Vagina (tissue), 2 donors: ENCODE measurements at places on chromosomes 1 and 21. TPM values are rescaled to one million over a fixed set of nuclear protein-coding genes. Genes with fewer than 3 reads are reported as not detected.

DNA sequence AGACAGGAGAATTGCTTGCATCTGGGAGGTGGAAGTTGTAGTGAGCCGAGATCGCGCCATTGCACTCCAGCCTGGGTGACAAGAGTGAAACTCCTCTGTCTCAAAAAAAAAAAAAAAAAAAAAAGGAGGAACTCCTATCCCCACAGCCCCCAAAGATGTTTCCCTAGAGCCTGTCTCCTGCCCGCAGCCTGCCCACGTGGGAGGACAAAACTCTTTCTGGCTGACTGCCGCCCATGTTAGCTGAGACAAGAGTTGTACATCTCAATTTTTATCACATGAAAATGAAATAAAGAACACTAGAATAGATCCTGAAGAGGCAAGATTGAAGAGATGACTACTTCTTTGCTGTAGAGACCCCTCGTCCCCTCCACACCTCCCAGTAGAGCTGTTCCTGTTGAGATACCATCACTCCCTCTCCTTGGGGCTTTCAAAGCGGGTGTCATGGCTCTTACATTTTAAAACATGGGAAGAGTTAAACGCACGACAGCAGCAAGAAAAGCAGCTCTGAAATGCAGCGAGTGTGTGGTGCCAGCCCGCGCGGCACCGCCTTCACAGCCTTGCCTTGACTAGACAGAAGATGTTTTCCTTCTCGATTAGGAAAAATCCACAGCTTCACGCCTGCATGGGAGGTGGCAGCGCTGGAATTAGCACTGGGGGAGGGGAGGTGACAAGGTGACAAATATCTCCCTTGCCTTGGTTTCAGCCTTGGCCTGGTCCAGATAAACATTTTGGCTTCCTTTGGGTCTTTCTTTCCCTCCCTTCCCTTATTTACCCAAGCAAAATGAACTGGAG, 253.4 kb upstream of the CSF3R start:
- H3K27me3 ChIP-seq = no peaks in the 10 kb centered on the region
- DNase-seq = no peak
- no peaks in the 10 kb centered on the region for H3K36me3 ChIP-seq
- no peaks in the 10 kb centered on the region for H3K4me1 ChIP-seq
- H3K4me3 ChIP-seq = no peak overlapping the region

GRCh38 chr1:55318116-55318817, 103.1 kb upstream of the USP24 start:
- peak; percentile 34 for DNase-seq
- H3K4me1 ChIP-seq = no peaks in the 10 kb centered on the region
- H3K27me3 ChIP-seq = no peaks in the 10 kb centered on the region
- no peak overlapping the region for H3K27ac ChIP-seq
- no peaks in the 10 kb centered on the region for H3K36me3 ChIP-seq

DNA sequence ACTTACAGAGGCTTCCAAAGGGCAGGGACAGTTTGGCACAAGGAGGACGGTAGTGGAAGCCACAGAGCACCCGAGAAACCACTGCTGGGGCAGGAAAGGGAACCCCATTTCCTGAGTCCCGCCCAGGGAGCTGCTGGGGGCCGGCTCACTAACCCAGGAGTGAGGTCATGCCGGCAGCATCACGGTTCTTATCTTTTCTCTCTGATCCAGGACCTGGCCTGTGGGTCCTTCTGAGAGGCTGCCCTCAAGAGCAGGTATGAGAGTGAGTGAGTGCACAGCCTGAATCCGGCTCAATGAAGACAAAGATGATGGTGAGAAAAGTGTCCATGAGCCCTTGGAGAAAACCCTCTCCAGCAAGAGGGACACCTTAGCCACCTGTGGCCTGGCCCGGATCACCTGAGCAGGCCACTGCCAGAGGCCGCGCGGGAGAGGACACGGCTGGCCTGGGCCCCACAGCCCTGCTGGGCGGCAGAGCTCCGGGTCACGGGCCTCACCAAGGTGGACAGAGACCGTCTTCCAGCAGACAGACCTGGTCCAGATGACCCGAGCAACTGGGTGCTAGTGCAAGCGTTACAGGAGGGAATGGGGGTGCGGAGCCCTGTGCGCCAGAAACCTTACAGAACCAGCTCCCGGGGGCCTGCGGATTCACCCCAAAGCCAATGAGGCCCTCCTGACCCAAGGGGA, 94.9 kb downstream of the RIPK4 start:
- no peaks in the 10 kb centered on the region for H3K27me3 ChIP-seq
- no peak overlapping the region for H3K4me3 ChIP-seq
- no peak overlapping the region for H3K27ac ChIP-seq
- DNase-seq = no peak
- H3K36me3 ChIP-seq = no peaks in the 10 kb centered on the region

- no peaks in the 10 kb centered on the region for H3K36me3 ChIP-seq
- no peak overlapping the region for H3K27ac ChIP-seq
- H3K4me1 ChIP-seq = no peaks in the 10 kb centered on the region
- H3K27me3 ChIP-seq = no peaks in the 10 kb centered on the region
- no peak for DNase-seq
Measured at GRCh38 chr21:43703035-43703880, 15.7 kb upstream of the PDXK start.

DNA sequence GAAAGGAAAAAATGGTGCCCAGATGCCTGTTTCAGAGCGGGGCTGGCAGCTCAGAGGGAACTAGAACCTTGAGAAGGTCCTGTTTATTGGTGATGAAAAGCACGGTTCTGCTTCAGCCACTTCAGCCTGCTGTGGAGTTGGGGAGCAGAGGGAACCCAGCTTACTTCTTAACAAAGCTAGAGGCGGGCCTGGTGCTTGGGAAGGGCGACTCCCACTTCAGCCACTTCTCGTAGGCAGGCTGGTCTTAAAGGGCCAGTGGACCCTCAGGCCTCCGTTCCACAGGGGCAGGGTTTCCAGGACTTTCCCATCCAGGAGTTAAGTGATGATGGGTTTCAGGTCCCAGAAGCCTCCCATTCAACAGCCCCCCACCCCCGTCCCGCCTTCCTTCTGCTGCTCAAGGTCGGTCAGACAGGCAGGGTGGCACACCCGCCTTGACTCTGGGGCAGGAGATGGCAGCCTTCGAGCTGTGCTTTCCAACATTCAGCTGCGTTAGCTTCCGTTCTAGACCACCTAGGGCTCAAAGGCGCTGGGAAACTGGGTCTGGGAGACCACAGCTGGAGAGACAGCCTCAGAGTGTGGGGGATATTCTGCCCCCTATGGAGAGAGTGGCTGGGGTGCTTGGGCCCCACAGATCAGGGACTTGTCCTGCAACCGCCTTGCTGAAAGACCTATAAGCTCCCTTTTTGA, 3.4 kb downstream of the RUNX3 start:
- H3K4me1 ChIP-seq = peaks cover 33% of the 10 kb centered on the region
- H3K4me3 ChIP-seq = no peak overlapping the region
- H3K27ac ChIP-seq = no peak overlapping the region
- DNase-seq = no peak
- peaks cover 30% of the 10 kb centered on the region for H3K27me3 ChIP-seq

- no peaks in the 10 kb centered on the region for H3K4me1 ChIP-seq
- H3K4me3 ChIP-seq = no peak overlapping the region
- H3K27ac ChIP-seq = no peak overlapping the region
- H3K36me3 ChIP-seq = no peaks in the 10 kb centered on the region
- DNase-seq = no peak
- no peaks in the 10 kb centered on the region for H3K27me3 ChIP-seq
Measured at GRCh38 chr1:14786681-14787080, 188.2 kb downstream of the KAZN start.

DNA sequence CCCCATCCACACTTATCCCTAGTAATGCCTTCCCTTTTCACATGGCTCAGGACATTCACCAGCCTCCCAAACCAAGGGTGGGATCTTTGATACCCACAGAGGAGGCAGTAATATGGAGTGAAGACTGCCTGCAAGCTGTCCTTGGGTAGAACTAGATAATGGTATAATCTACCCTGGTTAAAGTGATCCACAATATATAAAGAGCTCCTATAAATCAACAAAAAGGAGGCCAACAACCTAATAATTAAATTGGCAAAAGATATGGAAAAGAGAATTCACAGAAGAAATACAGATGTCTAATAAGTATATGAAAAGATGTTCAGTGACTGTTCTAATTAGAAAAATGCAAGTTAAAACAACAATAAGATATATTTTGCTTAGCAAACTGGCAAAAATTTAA, 30.7 kb upstream of the SPOCD1 start:
- H3K27ac ChIP-seq = no peak overlapping the region
- H3K4me3 ChIP-seq = no peak overlapping the region
- H3K4me1 ChIP-seq = no peaks in the 10 kb centered on the region
- no peaks in the 10 kb centered on the region for H3K27me3 ChIP-seq

DNA sequence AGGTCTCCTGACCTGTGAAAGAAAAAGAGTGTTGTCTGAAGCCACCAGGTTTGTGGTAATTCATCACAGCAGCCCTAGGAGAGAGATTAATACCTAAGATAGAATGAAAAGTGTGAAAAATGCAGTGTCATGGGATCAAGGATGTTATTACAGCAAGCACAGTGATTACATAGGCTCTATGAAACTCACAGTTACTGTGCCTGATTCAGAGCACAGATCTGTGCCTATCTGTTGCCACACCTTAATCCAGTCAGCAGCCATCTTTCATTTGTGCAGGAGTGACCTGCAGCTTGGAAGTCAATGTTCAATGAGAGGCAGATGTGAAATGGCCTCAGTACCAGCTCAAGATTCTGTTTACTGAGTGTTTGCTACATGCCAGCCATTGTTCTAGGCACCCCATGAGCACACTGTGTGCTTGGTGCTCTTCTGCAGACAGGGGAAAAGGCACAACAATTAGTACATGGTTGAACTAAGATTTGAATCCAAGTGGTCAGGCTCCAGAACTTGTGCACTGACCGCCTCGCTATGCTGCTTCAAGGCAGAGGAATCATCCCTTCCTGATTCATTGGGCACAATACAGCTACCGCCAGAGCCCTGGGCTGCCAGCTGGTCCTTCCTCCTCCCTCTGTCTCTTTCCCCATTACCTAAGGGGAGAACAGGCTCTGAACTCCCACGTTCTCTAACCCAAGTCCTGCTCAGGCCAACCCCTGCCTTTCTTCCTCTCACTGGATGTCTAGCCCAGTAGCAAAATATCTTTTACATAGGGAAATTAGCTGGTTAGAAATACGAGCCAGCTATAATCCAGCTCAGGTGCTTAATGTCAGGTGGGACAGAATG, 56.3 kb upstream of the NEK2 start:
- H3K4me1 ChIP-seq = peaks cover 15% of the 10 kb centered on the region
- H3K4me3 ChIP-seq = no peak overlapping the region
- no peaks in the 10 kb centered on the region for H3K36me3 ChIP-seq
- H3K27ac ChIP-seq = no peak overlapping the region

DNA sequence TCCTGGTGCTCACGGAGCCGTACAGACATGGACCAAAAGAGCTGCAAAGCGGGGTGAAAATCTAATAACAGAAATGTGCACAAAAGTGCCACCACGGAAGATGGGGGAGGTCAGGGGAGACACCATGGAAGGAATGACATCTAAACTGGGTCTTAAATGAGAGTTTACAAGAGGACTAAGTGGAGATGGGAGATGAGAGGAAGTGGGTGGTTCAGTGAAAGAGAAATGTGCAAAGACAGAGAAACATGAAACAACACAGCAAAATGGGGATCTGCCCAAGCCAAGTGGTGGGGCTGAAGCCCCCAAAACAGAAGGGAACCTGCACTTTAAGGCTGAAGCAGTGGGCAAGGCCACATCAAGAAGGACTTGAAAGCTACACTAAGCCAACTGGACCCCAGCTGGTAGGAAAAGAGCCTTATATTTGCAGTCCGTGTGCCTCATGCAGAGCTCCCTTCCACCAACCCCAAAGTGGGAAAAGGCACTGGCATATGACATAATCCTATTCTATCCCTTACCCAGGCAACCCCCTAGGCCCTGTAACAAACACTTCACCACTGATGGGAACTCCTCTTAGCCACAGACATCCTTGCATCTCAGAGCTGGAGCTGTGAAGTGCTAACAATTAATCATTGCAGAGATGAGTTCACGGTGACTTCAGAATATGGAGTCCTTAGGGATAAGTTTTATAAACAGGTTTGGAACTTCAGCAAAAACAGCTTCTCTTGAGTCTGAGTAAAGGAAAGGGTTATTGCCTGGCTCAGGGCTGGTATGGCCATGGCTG, 198.6 kb upstream of the EDN2 start:
- H3K27ac ChIP-seq = no peak overlapping the region
- DNase-seq = no peak
- no peaks in the 10 kb centered on the region for H3K27me3 ChIP-seq
- peaks cover 31% of the 10 kb centered on the region for H3K4me1 ChIP-seq
- H3K36me3 ChIP-seq = no peaks in the 10 kb centered on the region

DNA sequence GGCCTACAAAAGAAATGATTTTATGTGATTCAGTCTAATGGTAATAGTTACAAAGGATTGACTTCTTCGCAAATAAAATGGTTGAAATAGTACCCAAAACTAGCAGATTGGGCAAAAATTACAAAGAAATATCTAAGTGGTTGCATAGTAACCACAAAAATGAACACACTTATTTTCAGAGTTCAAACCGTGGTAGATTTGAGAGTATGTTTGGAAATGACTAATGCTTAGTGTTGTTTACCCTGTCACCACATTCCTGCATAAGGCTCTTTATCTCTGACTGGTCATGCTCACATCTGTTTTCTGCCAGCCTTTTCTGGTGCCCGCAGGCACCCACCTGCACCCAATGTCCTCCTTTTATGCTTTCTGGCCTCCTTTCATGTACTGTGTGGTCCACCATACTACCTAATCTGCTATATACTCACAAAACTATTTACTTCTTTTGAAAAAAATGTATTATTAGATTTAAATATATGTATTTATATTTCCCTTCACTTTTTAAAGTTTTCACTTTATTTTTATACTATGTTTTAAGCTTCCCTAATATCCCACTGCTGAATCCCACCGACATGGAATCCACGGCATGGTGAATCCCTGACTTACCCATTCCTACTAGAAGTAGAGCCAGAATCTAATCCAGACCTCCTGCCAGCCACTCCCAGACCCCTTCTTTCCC, 30.3 kb downstream of the PTPRC start:
- no peak for DNase-seq
- no peaks in the 10 kb centered on the region for H3K27me3 ChIP-seq
- no peaks in the 10 kb centered on the region for H3K36me3 ChIP-seq
- H3K4me1 ChIP-seq = no peaks in the 10 kb centered on the region
- no peak overlapping the region for H3K4me3 ChIP-seq
- no peak overlapping the region for H3K27ac ChIP-seq

CLCNKA gene
- 0.25 TPM for total RNA-seq

CCDC181 gene
- total RNA-seq = 1.5 TPM

NGF gene
- 2.7 TPM for total RNA-seq

FCRL4 gene
- total RNA-seq = not detected

RIMKLA gene
- 0.25 TPM for total RNA-seq

C4BPA gene
- total RNA-seq = not detected
